ENCODE measurements at places on chromosomes 12 and 14.
A peak's percentile ranks its signal among the peaks of the same experiment; 100 is the strongest.

- no peak for DNase-seq
These were observed 50.8 kb downstream of the RPS6KA5 start for GRCh38 chr14:91009501-91010152.

DNA sequence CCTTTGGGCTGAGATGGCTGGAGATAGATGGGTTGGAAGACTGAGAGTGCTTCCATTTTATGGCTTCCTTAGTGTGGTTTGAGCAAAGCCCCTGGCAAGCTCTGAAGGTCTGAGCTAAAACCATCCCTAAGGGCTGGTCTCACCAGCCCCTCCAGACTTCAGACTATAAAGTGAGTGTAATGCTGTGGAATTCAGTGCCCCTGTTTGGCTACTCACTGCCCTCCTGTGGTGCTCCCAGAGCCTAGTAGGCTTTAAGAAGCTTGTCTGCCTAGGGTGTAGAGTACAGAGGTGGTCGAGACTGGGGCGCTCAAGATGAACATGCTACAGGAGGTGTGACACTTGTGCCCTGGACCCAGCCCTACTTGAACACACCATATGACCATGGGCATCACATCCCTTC is 246.7 kb upstream of the FKBP4 start:
- peak; percentile 11 for DNase-seq

- no peak for DNase-seq
These were observed 146.2 kb downstream of the DPF3 start for GRCh38 chr14:72747652-72748051.

DNA sequence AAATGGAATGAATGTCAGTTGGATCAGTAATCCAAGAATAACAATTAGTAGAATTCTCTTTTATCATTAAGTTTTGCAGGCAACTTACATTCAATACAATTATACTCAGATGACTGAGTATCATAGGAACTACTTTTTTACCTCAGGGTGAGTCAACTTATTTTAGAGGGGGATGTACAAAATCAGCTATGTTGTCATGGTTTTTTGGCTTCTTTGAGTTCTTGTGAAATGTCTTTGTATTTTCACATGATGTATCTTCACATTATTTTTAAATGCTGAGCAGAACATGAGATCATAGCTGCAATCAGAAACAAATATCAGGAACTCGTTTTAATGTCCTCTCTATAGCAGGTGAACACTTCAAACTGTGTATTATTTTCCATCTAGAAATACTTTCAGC is 65.3 kb upstream of the PTPRR start:
- peak; percentile 75 for DNase-seq

DNA sequence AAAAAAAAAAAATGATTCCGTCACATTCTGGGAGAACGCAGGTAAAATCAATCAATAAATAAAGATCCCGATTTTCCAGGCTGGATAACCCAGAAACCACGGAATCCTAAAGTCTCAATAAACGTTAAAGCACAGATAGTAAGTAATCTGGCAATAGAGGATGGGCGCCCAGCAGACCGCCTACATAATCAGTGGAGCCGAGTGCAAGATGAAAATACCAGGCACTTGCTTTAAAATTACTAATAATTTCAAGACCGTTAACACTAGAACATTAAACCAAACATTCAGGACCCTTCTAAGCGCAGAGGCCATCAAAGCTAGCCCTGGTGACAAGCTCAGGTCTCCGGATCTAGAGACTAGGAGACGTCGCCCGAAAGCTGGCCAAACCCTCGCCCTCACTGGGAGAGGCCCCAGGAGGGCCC is 1.2 kb upstream of the DCAF11 start:
- DNase-seq, result no peak

GRCh38 chr14:51848120-51848519 is 12.3 kb upstream of the GNG2 start:
- no peak for DNase-seq

DNA sequence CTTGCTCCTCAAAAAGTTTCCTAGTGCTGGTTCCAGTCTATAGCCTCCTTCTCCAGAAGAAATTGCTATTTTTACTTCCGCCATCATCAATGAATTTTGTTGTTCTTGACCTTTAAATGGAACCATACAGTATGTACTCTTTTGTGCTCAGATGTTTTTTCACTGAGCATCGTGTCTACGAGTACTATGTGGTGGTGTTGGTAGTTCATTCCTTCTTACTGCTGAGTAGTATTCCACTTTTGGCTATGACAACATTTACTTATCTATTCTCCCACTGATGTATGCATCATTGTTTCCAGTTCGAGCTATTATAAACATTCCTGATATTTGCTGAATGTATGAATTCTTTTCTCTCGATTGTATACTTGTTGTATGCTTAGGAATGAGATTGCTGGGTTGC is 28.6 kb downstream of the SLC2A14 start:
- no peak for DNase-seq

DNA sequence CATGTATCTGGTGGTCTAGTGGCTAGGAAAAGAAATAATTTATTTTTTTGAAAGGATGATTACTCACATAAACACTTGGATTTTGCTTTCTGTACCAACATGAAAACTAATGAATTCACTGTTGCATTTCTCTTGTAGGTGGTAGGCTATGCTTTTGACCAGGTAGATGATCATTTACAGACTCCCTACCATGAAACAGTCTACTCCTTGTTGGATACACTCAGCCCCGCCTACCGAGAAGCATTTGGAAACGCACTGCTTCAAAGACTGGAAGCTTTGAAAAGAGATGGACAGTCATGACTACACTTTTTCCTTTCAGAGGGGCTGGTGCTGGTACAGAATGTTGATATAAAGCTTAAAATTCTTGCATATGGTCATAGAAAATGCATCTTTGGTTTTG is 6.5 kb upstream of the AK7 start:
- DNase-seq, result no peak

GRCh38 chr14:68817506-68818212 is 24.8 kb upstream of the ZFP36L1 start:
- DNase-seq, result no peak

GRCh38 chr12:88111074-88111652 is 30.7 kb downstream of the CEP290 start:
- peak; percentile 62 for DNase-seq

DNA sequence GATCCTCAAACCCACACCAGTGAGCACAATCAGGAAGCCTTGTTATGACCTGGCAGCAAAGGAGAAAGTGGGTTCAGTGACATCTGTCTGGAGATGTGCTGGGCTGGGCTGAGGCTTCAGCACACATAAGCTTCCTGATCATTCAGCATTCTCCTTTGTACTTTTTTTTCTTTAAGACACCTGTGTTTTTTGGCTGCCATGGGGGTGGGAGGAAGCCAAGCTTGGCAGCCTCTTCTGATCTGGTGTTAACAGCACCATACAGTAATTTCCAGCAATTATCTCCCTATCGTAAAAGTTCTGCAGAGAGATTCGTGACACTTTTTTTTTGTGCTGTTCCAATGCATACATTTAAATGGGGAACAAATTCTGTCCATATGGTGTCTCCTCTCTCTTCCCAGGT is 38.9 kb upstream of the RASSF3 start:
- DNase-seq, result no peak

GRCh38 chr14:92692822-92693226 is 55.6 kb downstream of the LGMN start:
- no peak for DNase-seq

DNA sequence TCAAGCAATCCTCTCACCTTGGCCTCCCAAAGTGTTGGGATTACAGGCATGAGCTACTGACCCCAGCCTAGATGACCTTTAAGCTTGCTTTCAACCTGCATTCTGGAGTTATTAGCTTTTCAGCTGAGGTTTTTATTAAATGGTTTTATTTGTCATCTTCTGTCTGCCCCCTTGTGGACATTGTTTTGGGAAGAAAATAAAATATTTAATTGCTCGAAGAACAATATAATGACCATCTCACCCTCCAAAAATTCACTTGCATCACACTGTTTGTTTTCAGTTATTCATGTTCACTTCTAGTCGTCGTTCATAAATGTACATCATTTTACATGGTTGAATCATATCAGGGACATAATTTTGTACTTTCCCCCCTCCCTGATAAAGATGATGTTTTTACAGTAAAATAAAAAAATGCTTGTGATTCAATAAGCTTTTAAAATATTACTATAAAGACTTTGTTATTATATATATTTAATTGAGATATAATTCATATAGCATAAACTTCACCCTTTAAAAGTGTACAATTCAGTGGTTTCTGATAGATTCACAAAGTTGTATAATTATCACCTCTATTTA is 10.1 kb upstream of the SPATS2 start:
- peak; percentile 61 for DNase-seq

GRCh38 chr14:101965181-101965544 is 790 bp downstream of the DYNC1H1 start:
- peak; percentile 44 for DNase-seq

DNA sequence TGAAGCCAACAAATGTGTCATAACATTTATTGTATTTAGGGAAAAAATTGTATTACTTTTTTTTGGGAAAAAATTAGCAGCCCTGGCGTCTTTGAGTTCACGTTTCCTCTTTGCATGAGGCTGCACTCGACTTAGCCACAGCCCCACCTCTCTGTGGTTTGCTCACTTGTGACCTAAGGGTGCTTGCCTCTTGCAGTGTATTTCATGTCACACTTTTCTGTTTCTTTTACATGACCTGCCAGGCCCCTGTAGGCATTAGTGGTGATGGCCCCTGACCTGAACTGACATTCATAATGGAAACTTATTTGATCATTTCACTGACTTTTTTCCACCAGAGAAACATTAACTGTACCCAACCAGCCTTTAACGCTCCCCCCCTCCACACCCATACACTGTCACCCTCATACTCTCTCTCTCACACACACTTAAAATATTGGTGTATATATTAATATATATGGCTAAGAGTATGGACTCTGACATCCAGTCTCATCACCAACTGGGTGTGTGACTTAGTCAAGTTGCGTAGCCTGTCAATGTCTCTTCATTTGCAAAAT is 122.9 kb downstream of the PRKCH start:
- no peak for DNase-seq

DNA sequence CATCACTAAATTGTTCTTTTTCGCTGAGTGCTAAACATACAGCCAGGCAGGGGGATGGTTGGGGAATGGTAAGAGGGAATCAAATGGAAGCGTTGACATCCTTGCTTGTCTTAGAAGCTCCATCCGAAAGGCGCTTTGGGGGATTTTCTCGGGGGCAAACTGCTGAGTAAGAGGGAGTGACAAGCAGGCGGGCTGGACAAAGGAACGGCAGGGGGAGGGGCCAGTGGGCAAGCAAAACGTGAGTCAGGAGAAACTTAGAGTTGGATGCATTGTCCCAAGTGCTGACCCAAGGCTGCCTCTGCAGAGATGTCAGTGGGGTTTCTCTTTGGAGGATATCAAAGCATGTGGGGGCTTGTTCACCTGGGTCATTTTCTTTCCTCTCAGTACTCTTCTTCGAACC is 480.5 kb downstream of the VRK1 start:
- no peak for DNase-seq

GRCh38 chr14:30820674-30821073 is 53.7 kb upstream of the COCH start:
- no peak for DNase-seq

DNA sequence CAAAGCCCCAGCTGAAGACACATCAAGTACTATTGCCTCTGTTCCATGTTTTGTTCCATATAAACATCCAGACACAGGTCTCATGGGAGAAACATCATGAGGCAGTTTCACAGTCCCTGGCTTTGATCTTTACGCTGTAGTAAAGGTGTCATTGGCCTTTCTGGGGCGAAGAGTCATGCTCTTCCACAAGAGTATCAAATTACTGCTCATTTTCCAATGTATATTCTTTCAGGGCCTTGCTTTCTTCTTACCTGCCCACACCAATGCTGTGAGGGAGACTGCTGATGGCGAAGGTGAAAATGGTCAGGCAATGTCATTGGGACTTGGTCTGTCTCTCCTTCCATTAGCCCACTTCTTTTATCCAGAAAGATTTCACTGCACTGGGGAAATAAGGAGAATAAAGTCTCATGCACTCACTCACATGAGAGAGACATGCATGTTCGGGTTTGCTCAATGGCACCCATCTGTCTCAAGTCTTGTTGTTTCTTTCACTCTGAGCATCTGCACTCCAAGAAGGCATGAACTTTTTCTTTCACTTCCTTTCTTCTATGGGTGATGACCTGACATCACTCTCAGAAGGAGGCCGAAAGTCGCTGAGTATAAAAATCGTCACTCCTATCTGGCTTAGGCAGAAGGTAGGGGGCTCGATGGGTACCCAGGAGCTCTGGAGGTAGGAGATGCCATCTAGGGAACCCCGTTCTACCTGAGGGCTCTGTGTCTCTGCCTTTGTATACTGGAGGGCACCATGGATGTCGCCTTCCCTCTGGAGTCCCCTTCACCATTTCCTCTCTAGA is 1.3 kb upstream of the JDP2 start:
- no peak for DNase-seq

GRCh38 chr12:124655698-124656516 is 88.5 kb upstream of the NCOR2 start:
- peak; percentile 99 for DNase-seq

DNA sequence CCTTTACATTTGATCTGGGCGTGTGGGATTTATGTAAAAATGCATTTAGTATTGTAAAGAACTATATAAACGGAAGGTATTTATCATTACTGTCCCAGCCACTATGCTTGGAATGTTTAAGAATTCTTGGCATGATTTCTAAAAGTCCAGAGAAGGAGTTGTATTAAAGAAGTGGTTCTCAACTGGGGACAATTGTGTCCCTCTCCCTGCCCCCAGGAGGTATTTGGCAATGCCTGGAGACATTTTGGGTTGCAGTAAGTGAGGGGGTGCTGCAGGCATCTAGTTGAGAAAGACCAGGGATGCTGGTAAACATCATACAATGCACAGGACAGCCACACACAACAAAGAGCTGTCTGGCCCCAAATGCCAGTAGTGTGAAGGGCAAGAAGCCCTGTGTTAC is 7.2 kb downstream of the SLC38A1 start:
- peak; percentile 49 for DNase-seq

DNA sequence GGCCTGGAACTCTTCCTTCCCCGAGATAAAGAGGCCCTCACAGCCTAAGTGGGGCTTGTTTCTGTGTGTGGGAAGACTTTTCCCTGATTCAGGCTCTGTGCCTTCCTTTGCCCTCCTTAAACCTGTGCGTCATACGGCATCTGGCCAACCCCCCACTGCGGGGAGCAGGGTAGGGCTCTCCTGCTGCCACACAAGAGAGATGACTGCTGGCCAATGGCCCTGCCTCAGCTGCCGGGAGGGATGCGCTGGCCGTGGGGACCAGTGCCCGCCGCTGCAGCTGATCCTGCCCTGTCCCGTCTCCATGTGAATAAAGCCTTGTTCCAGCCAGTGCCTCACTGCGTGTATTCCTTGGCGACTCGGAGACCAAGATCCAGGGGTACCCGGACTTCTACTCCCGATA is 42.5 kb upstream of the BEGAIN start:
- DNase-seq, result no peak

DNA sequence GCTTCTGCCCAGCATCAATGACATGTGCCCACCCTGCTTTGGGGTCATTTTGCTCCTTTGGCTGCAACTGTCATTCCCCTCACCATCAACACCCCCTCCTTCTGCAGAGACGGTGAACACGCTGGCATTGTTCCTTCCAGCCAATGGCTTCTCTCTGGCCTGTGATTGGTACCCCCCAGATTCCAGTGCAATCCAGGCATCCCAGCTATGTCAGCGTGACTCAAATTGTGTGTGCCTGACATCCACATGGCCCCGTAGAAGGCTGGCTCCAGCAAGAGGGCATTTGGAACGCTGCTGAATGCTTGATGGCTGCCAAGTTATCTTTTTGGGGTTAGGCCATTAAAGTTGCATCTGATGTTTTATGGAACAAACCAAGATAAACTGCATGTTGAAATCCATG is 21.0 kb upstream of the CCND2 start:
- no peak for DNase-seq

- DNase-seq, result no peak
These were observed 19.1 kb upstream of the TBX3 start for GRCh38 chr12:114703060-114703493.
